ENCODE measurements at places on chromosomes 11 and 22.

DNA sequence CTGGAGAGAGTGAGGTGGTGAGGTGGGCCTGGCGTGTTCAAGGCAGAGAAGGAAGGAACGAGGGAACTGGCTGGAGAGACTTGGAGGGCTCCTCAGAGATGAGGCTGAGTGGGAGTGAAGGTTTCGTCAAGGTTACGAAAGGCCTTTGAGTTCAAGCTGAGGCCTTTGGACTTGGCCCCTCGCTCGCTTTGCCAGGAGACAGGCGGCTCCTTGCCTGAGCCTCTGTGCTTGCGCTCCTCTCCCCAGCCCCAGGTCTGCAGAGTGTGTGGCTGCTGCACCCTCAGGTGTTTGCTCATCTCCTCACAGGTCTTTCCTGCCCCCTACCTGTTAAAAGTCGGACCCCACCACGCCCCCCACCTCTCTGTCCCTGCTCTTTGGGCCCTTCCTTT, 91.6 kb downstream of the ATXN10 start:
- no peak for DNase-seq

- DNase-seq, result no peak
Observed at GRCh38 chr22:22213231-22213630, 31.4 kb upstream of the VPREB1 start.

GRCh38 chr11:103601225-103601846, 435.1 kb upstream of the DDI1 start:
- DNase-seq, result peak; percentile 17

- DNase-seq, result no peak
Observed at GRCh38 chr11:35066783-35067423, 72.1 kb upstream of the CD44 start.

- DNase-seq, result peak; percentile 60
Observed at GRCh38 chr11:120172054-120172911, 34.4 kb upstream of the TRIM29 start.

- DNase-seq, result no peak
Observed at GRCh38 chr11:63845303-63845702, 6.4 kb downstream of the MARK2 start.
